ENCODE measurements at places on chromosomes 3 and 15. TPM values are rescaled to one million over a fixed set of nuclear protein-coding genes. Genes with fewer than 3 reads are reported as not detected.

DNA sequence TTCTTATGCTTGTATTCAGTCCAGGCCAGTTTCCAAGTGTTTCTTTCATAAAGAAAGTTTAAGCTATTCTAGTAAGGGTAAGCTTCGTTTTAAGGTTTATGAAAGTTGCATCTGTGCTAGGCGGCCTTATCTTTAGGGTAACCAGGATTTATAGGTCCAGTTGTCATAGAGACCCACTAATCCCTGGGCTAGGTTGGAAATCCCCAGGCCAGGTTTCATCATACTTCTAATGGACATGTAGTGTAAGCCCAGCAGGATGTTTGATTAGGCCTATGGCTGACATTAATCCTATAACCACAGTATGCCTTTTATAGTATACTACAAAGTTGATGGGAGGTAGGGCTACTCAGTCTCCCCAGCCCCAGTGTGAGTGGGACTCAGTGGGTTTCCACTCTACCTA is 312.4 kb downstream of the CACNA2D3 start:
- no peak for DNase-seq

DNA sequence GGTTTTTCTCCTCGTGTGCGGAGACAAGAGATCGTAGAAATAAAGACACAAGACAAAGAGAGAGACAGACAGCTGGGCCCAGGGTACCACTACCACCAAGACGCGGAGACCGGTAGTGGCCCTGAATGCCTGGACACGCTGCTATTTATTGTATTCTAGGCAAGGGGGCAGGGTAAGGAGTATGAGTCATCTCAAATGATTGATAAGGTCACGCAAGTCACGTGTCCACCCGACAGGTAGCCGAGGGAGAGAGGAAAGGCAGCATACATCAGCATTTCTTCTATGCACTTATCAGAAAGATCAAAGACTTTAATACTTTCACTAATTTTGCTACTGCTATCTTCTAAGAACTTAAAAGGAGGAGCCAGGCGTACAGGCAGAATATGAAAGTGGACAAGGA is 28.2 kb downstream of the MYL3 start:
- DNase-seq = no peak

DNA sequence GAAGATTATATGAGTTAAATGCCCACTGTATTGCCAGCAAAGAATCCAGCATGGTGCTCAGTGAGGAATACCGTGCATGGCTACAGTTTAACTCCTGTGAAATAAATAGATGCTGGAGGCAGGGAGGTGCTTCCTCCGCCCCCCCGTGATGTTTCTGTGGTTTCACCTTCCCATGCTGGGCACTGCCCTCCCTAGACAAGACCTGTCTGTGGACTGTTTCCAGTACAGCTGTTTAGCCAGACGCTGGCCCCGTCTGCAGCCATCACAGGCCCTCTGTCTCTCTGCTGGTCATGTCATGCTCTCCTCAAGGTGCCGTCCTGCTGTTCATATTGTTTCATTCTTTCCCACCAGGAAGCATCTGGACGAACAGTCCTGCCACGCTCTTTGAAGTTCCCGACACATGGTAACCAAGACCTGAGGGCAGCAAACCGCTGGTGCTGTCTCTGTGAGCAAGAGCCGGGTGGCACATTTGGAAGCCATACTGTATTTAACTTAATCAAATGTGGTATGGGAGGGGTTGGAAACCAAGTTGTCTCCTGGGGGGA is 31.4 kb downstream of the GOLGA8S start:
- no peak for DNase-seq

GRCh38 chr3:29319262-29319661 is 38.4 kb downstream of the RBMS3 start:
- no peak for DNase-seq

DNA sequence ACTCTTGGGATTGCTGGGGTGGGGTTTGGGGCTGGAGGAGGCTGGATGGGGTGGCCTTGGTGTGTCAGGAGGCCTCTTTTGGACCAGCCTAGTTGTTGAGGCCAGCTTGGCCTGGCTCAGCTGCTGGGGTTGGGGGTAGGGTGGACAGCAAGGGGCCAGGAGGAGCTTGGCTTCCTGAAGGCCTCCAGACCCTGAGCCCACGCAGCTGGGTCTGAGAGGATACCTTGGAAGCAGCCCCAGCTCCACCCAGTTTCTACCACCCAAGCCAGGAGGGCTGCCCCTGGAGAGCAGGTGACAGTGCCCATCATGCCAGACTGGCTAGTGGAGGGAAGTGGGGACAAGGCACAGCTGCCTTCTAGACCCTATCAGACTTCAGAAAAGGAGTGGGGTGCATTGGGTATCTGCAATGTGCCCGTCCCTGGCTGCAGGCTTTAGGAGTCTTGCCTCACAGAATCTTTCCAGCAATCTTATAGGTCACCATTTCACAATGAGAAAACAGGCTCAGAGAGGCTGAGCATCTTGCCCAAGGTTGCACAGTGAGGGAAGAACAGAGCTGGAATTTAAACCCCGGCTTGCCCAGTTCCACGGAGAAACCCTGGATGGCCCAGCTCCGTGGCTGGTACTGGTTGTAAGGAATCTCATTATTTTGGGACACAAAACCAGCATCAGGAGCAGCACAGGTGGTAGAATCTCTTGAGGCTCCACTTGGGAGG is 83.0 kb downstream of the LINGO1 start:
- no peak for DNase-seq

- DNase-seq = no peak
Measured at GRCh38 chr15:92463826-92464225, 70.1 kb downstream of the ST8SIA2 start.

DNA sequence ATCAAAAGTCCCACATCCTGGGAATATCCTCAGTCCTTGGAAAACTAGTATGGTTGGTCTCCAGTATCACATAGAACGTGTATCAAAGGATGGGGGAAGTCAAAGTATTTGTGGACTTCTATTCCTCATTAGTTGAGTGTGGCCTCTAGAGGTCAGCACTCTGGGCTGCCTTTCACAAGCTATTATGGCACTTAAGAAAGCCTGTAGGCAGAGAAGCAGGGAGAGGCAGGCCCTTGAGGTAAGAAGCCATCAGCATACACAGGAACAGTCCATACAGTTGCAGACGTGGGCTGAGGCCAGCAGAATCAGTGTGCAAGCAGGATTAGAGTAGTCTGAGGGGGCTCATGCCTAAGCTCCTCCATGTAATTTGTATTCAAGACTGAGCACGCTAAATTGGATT is 341.7 kb downstream of the CLSTN2 start:
- DNase-seq = no peak

DNA sequence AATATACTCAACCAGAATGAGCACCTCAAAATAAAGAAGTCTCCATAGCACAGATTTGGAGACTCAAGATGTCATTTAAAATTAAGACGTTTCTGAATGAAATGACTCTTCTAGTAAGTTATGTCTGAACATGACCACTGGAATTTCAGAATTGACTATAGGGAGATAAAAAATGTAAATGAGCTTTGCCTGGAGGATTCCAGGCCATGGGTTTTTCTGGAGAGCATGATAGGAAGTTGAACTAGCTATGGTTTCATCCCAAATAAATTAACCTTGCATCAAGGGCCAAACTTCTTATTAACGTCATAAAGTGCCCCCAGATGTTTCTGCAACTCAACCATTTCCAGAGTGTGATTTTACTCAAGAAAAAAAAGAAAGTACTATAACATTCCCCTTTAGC is 222.6 kb upstream of the NR2F2 start:
- DNase-seq = no peak

GRCh38 chr15:89070197-89071124 is 17.8 kb upstream of the ABHD2 start:
- DNase-seq = no peak

- DNase-seq = no peak
Measured at GRCh38 chr3:143989461-143989860, 17.8 kb downstream of the DIPK2A start.

DNA sequence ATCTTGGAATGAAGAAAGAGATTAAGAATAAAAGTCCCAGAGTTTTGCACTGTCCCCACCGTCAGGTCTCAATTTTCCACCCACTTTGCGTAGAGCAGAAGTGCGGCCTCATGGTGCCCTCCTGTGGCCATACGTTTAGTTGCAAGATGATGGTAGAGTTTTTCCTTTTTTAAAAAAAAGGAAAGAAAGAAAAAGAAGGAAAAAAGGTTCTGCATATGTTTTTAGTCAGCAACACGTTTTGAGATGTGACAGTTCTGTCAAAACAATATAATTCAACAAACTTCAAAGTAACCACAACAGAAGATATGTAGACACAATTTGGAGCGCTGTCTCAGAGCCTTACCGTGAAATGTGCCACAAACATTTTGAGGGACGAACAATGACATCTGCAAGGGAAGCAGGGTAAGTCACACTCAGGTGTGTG is 24.6 kb downstream of the EBLN2 start:
- DNase-seq = peak; percentile 35

GRCh38 chr15:41333026-41333562 is 413 bp downstream of the NUSAP1 start:
- no peak for DNase-seq

DNA sequence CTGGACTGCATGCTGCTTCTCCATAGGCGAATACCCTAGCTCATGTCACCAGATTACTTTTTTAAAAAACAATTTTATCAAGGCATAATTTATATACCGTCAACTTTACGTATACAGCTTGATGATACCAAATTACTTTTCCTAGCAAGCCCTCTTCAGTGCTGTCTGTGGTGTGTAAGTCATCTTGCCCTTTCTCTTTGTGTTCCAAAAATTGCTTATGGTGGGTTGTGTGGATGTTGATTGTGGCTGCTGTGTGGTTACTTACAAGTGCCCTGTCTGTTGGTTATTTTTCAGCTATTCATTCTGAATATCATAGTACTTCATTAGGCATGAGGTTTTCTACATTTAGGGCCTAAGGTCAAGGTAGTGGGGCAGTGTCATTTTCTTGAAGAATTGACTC is 12.8 kb downstream of the TMOD3 start:
- no peak for DNase-seq

GRCh38 chr3:159170436-159171003 is 368.7 kb downstream of the MFSD1 start:
- no peak for DNase-seq

- DNase-seq = no peak
Measured at GRCh38 chr15:34119291-34119690, 17.4 kb downstream of the PGBD4 start.

- DNase-seq = peak; percentile 36
Measured at GRCh38 chr3:16596352-16597032, 8.7 kb downstream of the DAZL start.

GRCh38 chr3:37107846-37108245 is 66.5 kb downstream of the LRRFIP2 start:
- DNase-seq = no peak

DNA sequence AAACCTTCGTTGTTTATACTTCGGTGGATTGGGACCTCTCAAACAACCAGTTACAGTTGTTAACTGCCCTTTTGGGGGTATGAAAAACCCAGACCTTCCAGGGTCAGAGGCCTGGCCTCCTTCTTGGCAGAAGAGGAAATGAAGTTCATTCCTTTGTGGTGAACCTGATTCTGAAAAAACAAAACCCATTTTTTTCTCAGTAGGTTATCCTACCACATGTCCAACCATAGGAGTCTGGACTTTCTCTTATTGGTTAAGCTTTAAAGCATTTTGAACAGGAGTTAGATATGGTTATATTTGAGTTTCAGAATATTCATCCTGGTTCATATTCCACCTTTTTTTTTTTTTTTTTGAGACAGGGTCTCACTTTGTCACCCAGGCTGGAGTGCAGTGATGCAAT is 7.2 kb upstream of the LACTB start:
- DNase-seq = no peak

GRCh38 chr3:13308380-13308801 is 111.7 kb downstream of the NUP210 start:
- DNase-seq = peak; percentile 14

DNA sequence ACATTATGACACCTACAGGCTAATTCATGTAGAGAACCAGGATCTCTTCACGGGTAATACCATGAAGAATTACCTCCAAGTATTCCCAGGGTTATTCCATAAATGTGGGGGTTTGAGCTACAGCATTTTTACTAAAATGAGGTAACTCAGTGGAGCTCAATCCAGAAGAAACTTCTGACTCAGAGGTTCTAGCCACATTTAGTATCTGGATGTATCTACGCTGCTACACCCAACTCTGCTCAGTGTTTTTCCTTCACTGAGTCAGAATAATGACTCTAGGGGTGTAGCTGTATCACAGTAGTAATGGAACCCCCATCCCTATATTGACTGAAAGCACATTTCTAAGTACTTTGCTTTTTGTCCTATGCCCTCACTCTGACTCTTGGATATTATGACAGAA is 52.4 kb downstream of the COPS2 start:
- no peak for DNase-seq

The FBN1 gene
- 0.29 TPM for total RNA-seq

The CHRD gene
- total RNA-seq = not detected

The HTR3E gene
- total RNA-seq = not detected

The LSG1 gene
- total RNA-seq = 56.6 TPM

The SH2D7 gene
- not detected for total RNA-seq

The CILP gene
- not detected for total RNA-seq

The CELF6 gene
- total RNA-seq = 0.16 TPM

The RRP9 gene
- 83.0 TPM for total RNA-seq

The LDHAL6B gene
- total RNA-seq = not detected

The ATP13A5 gene
- not detected for total RNA-seq

The UCN2 gene
- total RNA-seq = not detected

The PLA2G4E gene
- total RNA-seq = not detected

The CNTN6 gene
- not detected for total RNA-seq

The ROPN1 gene
- total RNA-seq = not detected

The TRPM1 gene
- not detected for total RNA-seq

The CEP97 gene
- 16.1 TPM for total RNA-seq

Data from activated naive CD8-positive, alpha-beta T cell treated with anti-CD3 and anti-CD28 coated beads for 36 hours (primary cell).